Stimulated activated CD4-positive, alpha-beta T cell treated with anti-CD3 and anti-CD28 coated beads, Interleukin-4, amount 100 ng/mL, for 4 hours (primary cell): ENCODE measurements at places on chromosomes 7 and 10.
A peak's percentile ranks its signal among the peaks of the same experiment; 100 is the strongest.

DNA sequence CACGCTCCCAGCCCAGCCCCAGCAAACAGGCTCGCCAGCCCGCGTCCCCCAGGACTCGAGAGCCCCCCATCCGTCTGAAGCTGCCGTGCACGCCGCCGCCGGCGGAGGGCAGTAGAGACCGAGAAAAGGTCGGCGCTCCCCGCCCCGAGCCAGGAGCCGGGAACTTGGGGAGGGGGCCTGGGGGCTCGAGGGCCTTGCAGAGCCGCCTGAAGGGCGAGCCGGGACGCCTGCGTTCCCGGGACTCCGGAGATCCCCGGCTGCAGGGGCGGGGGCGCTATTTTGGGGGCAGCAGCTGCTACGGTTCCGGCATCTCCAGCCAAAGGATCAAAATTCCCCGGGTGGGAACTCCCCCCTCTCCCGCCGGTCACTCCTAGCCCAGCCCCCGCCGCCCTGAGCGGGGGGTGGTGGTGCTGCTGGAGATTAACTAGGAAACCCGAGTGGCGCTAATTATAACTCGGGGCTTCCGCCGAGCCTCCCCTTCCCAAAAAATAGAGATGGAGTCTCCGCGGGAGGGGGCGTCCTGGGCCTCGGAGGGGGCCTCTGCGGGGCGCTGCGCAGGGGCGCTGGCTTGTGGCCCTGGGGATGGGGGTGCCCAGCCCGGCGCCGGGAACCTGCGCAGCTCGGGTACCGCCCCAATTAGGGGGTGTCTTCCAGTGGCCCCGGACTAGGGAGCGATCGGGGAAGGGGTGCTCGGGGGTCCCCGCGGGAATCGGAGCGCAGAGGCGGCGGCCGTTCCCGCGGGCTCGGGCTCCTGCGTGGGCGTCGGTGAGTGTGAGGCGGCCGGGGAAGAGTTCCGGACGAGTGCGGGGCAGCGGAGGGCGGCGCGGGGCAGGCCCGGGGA is 608 bp downstream of the ACHE start:
- DNase-seq = peak; percentile 63

DNA sequence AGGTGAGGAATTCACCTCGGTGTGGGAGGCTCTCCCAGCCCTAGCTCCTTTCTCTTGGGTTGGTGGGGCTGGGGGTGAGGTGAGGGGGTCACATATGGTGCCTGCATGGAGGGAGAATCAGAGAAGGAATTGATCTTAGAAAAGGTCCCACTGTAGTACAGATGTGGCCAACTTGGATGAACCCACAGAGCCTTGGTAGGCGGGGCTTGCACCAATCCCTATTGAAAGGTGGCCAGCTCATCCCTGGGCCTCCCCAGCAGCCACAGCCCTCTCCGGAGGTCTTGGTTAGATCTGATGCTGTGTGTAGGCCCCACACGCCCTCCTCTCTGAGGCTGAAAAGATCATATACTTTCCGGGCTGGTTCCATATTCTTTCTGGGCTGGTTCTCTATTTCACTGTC is 19.0 kb downstream of the HKDC1 start:
- DNase-seq = no peak

- DNase-seq = no peak
These were observed 9.7 kb upstream of the ABCA13 start for GRCh38 chr7:48161407-48162125.

DNA sequence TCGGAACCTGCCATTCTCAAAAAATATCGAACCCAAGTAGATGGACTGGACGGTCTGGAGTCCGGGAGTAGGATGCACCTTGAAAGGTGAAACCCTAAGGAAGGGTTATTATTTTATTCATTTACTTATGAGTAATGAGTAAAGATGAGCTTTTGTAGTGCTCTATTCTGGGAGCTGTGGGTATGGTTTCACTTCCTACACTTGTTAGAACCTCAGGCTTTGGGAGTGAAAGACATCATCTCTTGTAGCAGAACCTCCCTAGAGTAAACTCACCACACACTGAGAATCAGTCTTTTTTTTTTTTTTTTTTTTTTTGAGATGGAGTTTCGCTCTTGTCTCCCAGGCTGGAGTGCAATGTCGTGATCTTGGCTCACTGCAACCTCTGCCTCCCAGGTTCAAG is 389.4 kb upstream of the AUTS2 start:
- DNase-seq = no peak

- no peak for DNase-seq
These were observed 32.6 kb downstream of the EXOC6 start for GRCh38 chr10:92880917-92881316.

- DNase-seq = no peak
These were observed 92.2 kb upstream of the LAMB4 start for GRCh38 chr7:108222236-108222892.

GRCh38 chr7:135253851-135254771 is 20.5 kb downstream of the STRA8 start:
- no peak for DNase-seq

DNA sequence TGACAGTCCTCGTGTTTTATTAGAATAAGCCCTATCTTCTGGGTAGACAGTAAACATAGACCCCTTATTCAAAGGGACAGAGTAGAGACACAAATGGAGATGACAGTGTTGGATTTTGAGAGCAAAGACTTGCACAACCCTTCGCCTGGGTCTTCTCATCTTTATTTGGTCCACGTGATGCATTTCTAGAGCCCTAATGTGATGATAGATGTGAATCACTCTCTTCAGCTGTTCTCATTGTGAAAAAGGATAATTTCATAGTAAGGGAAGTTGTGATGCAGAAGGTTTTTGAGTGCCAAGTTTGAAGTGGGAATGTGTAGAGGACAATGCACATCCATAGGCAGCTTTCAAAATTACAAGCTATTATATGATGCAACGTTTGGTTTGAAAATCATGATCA is 86.3 kb downstream of the CREB5 start:
- no peak for DNase-seq

DNA sequence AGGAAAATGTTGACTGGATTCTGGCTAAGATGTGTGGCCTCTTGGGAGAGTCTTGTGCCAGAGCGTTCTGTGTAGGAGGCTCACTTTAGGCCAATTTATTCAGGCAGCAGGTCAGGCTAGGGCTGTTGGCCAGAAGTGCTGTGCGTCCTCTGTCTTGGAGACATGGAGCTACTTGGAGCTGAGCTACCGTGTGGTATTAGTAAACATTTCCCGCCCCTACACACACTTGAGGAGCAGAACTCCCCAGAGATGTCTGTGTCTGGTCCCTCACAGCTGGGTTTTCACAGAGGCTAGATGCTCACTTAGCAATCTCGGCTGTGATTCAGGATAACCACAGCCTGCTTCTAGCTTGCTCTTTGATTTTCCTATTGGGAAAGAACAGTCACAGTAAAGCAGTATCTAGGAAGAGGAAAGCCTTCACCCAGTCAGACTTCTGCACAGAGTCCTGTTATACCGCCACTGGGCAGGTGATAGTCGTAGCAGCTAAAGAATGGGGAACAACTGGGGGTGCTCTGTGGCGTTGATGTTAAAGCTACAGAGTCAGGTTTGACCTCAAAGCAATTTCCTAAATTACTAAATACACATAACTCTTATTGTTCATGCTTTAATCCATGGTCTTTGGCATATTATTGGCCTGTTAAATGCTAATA is 86.7 kb downstream of the MDFIC start:
- no peak for DNase-seq

DNA sequence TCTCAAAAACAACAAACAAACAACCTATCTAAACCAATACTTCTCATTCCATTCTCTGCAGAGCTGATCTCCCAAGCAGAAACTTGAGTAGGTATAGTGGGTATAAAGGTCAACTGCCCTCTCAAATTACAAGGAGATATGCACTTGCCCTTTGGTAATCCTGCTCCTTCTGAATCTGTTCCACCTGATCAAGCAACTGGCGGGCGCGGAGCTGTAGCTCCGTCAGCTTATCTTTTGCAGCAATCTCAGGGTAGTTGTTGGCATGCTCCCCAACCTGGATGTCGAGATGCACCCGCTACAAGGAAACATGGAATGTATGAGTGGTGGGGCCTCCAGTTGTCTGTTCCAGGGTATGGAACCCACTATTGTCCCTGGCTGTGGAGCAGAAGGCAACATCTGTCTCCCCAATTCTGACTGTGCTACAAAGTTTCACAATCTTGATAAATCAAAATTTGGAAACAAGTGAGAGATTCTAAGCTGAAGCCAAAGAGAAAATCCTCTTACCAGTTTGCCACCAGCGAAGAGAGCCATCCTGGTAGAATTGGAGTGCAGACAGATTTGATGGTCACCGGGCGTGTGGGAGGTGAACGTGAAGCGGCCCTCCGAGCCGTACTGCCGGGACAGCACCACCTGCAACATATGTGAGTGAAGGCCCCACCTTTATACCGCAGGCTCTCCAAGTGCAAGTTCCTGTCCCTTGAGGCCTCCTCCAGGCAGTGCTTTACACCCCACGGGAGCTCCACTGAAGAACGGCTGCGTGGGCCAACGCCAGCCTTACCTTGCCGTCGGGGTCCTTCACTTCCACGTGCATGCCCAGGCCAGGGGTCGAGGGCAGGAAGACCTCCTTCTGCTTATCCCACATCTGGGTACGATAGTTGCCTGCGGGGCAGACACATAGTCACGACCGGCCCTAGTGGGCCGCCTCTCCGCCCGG is 819 bp downstream of the TMED4 start:
- peak; percentile 38 for DNase-seq
